ENCODE measurements at places on chromosomes 4 and X.

DNA sequence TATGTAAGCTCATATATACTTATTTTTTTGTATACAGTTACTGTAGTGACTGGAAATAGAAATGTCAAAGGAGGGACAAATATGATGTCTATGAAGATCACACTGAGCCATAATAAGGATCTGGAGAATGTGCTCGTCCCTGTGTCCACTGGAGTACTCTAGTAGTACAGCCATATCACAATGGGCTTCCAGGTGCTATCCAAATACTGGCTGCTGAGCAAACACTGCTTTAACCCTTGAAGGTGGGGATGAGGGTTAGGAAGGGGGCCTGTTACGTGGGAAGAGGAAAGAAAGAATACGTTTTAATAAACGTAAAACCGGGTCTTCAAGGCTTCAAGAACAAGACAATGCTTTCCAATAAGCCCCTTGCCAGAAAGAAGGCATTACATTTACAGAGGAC lies 29.8 kb upstream of the TMEM150C start:
- H3K4me1 ChIP-seq: no peaks in the 10 kb centered on the region
- no peaks in the 10 kb centered on the region for H3K27me3 ChIP-seq
- no peak overlapping the region for H3K27ac ChIP-seq
- no peaks in the 10 kb centered on the region for H3K36me3 ChIP-seq
- H3K4me3 ChIP-seq: no peak overlapping the region

- H3K36me3 ChIP-seq: no peaks in the 10 kb centered on the region
- H3K27me3 ChIP-seq: no peaks in the 10 kb centered on the region
- no peak overlapping the region for H3K27ac ChIP-seq
These were observed 107.5 kb upstream of the RPL34 start for GRCh38 chr4:108512615-108513505.

DNA sequence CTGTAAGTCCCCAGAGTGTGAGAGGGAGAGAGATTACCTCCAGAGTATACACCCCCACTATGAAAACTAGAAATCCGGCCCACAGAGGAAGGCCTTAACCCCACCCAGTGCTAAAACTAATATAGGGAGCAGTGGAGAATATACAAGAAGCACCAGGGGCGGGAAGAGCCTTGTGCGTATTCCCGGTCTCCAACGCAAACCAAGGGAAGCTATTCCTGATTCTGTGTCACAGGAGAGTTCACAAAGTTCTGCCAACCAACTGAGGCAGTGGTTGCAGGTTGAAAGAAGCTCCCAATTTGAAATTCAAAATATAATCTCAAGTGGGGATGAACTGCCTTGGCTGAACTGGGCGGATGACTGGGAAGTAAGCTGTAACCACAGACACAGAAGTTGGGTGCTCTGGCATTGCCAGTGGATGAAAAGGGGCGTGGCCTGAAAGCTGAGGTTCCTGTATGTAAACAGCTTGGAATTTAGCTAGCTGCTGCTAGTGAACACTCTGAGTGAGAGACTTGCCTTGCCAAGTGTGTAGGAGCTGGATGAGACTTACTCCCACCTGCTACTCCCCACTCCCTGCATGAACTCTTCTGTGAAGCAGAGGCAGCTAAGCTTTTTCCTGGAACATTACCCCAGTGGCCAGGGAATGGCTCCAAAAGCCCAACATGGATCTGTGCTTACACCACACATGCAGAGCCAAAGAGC lies 32.7 kb downstream of the ELF2 start:
- H3K36me3 ChIP-seq: no peaks in the 10 kb centered on the region
- no peak overlapping the region for H3K4me3 ChIP-seq
- no peaks in the 10 kb centered on the region for H3K27me3 ChIP-seq

GRCh38 chr4:154517591-154517990 lies 26.0 kb upstream of the DCHS2 start:
- H3K4me1 ChIP-seq: no peaks in the 10 kb centered on the region
- H3K36me3 ChIP-seq: no peaks in the 10 kb centered on the region
- DNase-seq: no peak
- no peaks in the 10 kb centered on the region for H3K27me3 ChIP-seq

DNA sequence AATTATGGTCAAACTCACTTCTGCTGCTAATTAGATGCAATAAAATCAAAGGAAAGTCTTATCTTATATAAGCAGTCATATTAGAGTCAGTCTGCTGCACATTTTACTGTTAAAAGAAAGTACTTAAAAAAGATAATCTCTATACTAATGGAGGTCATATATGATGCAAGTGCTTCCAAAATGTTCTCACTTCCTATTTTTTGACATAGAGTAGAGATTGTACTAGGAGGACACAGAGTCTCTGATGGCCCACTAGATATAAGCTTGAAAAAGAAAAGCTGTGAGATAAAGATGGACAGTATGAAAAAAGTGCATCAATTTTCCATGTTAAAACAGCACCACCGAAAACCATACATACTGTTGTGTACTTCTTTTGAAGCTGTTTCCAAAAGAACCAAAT lies 196.9 kb downstream of the KLHL13 start:
- H3K27ac ChIP-seq: no peak overlapping the region
- no peak for DNase-seq
- no peak overlapping the region for H3K4me3 ChIP-seq
- H3K36me3 ChIP-seq: no peaks in the 10 kb centered on the region
